ENCODE measurements at places on chromosomes 1 and 21.

GRCh38 chr1:81374481-81374880 lies 426.3 kb upstream of the ADGRL2 start:
- DNase-seq: no peak

- DNase-seq: no peak
These were observed 42.4 kb downstream of the TTC39A start for GRCh38 chr1:51287966-51288365.

- DNase-seq: peak; percentile 50
These were observed 3.8 kb upstream of the RGSL1 start for GRCh38 chr1:182446033-182446669.

- DNase-seq: peak; percentile 26
These were observed 217.5 kb downstream of the CAMTA1 start for GRCh38 chr1:7002728-7003127.

GRCh38 chr1:43973981-43974442 lies 748 bp upstream of the ATP6V0B start:
- DNase-seq: no peak

- peak; percentile 6 for DNase-seq
These were observed 24.8 kb upstream of the ZMYM4 start for GRCh38 chr1:35243691-35244090.

- DNase-seq: no peak
These were observed 33.6 kb downstream of the RGS21 start for GRCh38 chr1:192350356-192350755.

Measured in RPMI7951 (cell line).